ENCODE measurements at places on chromosomes 6 and 20.

DNA sequence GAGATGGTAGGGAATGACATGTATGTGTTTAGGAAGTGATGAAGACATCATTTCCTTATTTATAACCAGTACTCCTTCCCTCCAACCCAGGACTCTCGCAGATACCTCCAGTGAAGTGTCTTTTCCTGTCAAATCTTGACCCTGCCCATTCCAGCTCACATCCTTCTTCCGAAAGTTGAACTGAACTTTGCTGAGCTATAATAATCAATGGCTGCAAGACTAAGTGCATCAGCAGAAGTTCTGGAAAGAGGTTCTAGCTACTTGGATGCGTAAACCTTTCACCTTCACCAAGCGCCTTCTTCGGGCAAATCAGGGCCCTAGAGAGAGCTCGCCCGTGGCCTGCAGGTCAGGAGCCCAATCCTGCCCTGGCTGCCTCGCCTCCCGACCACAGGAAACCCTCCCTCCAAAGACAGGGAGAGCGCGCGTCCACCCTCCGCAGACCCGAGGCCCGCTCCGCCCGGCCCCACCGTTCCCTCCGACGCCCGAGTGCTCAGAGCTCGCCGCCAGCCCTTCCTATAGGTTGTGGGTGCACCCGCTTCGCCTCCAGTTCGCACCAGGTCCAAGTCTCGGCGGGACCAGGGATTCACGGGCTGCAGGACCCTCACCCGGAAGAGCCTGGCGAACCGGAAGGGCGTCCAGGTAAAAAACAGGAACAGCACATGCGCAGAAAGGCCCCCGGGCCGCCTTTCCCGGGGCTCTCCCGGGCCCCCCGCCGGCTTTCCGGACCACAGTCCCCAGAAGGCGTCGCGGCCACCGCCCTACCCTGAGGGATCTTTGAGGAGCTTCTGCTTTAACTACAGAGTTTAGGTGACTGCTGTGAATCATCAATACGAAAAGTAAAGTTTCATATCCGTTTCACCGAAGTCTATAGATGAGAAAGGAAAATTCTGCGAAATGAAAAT, at the start of gene ZNF334:
Gene ZNF334 (minus strand): TSS at position 617 of the 902 bp plus-strand sequence. CDS start 1,457 bp downstream, outside the sequence.
- DNase-seq = peak; percentile 85
- H3K4me1 ChIP-seq = peaks cover 7% of the 10 kb centered on the region
- H3K27ac ChIP-seq = no peak within 1 kb of the TSS
- peaks cover 12% of the 10 kb centered on the region for H3K36me3 ChIP-seq

GRCh38 chr6:118963003-118963402, 28.0 kb upstream of the MCM9 start:
- no peak overlapping the region for H3K27ac ChIP-seq
- H3K4me1 ChIP-seq = no peaks in the 10 kb centered on the region
- H3K4me3 ChIP-seq = no peak overlapping the region
- no peaks in the 10 kb centered on the region for H3K27me3 ChIP-seq

GRCh38 chr20:32052090-32052777, at the start of gene HCK:
Gene HCK (plus strand): TSS chr20:32052242.
- no peak within 1 kb of the TSS for H3K27ac ChIP-seq
- peak within 1 kb of the TSS; percentile 52 for H3K4me3 ChIP-seq
- H3K27me3 ChIP-seq = peaks cover 67% of the 10 kb centered on the region
- peak; percentile 59 for DNase-seq
- H3K4me1 ChIP-seq = no peaks in the 10 kb centered on the region

DNA sequence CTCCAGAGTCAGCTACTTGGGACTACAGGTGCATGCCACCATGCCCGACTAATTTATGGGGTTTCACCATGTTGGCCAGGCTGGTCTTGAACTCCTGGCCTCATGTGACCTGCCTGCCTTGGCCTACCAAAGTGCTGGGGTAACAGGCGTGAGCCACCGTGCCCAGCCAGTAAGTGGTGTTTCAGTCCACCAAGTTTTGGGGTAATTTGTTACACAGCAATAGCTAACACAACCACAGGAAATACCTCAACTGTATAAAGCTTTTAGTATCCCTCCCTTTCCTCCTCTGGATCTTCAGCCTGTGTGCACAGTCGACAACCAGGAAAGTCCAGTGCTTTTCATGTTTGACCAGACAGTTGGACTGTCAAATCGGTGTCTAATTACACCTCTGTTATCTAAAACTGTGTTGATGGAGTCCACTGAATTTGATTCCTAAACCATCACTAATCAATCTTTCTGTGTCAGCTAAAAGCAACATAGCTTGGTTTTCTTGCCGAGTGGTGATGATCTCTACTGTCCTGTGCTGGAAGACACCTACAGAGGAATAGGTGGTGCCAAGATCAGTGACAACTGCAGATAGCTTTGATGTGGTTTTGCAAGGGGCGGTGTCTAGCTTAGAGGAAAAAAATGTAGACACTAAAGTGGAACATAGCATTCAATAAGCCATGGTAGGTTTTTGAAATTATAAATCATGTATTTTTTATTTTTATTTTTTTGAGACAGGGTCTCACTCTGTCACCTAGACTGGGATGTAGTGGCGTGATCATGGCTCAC, 22.2 kb upstream of the ZBTB2 start:
- no peaks in the 10 kb centered on the region for H3K27me3 ChIP-seq
- no peak overlapping the region for H3K27ac ChIP-seq
- no peak for DNase-seq
- H3K36me3 ChIP-seq = peaks cover 13% of the 10 kb centered on the region
- H3K4me1 ChIP-seq = no peaks in the 10 kb centered on the region

DNA sequence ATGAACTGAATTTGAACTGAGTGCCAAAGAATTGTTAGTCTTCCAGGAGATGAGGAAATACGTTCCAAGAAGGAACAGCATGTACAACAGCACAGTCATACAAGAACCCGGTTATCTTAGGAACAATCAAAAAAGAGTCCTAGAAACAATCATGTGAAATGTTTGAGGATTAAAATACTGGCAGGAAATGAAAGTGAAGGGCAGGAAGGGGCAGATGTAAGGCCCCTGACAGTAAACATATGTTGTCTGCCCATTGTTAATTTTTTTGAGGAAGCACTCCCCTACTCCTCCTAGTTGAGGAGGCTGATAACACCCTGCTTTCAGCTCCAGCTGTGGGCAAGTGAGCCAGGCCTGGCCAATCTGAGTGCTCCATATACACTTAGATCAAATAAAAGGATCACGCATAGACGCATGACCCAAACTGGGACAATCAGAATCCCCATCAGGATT, 220.9 kb downstream of the HACE1 start:
- no peak for DNase-seq
- H3K4me1 ChIP-seq = no peaks in the 10 kb centered on the region
- no peaks in the 10 kb centered on the region for H3K36me3 ChIP-seq
- no peak overlapping the region for H3K27ac ChIP-seq
- no peaks in the 10 kb centered on the region for H3K27me3 ChIP-seq

GRCh38 chr20:44586289-44586911, 4.0 kb downstream of the PKIG start:
- H3K27me3 ChIP-seq = no peaks in the 10 kb centered on the region
- peaks cover 18% of the 10 kb centered on the region for H3K4me1 ChIP-seq
- H3K27ac ChIP-seq = no peak overlapping the region
- H3K36me3 ChIP-seq = no peaks in the 10 kb centered on the region
- DNase-seq = no peak

- no peak overlapping the region for H3K4me3 ChIP-seq
- H3K27me3 ChIP-seq = peaks cover 44% of the 10 kb centered on the region
- no peaks in the 10 kb centered on the region for H3K36me3 ChIP-seq
- no peak for DNase-seq
- no peak overlapping the region for H3K27ac ChIP-seq
Observed at GRCh38 chr6:11535801-11536230, 1.7 kb upstream of the TMEM170B start.

GRCh38 chr20:51009303-51010042, 13.4 kb downstream of the KCNG1 start:
- H3K36me3 ChIP-seq = no peaks in the 10 kb centered on the region
- no peak overlapping the region for H3K27ac ChIP-seq
- peaks cover 14% of the 10 kb centered on the region for H3K4me1 ChIP-seq
- no peaks in the 10 kb centered on the region for H3K27me3 ChIP-seq
- no peak for DNase-seq
- no peak overlapping the region for H3K4me3 ChIP-seq

DNA sequence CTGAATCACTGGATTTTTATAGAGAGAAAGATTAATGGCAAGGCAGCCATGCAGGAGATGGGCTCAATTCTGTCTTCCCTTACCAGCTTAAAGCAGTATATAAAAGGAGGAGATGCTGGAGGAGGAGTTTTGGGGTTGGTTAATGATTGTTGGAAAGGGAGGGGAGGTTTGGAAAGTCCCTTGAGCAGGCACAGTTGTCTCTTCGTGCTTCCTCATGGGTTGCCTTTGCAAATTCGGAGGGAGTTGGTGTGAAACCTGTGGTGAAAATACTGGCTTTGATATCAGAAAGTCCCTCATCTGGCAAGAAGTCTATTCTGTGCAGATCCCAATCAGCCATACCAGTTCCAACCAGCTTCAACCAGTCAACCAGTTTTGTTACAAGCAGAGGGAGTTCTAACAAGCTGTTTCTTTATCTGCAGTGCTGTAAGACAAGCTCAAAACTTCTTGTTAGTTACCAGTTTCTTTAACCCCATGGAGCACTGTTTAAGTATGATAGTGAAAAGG, 107.0 kb downstream of the HIVEP1 start:
- no peak overlapping the region for H3K27ac ChIP-seq
- peaks cover 18% of the 10 kb centered on the region for H3K36me3 ChIP-seq
- H3K4me1 ChIP-seq = peaks cover 12% of the 10 kb centered on the region
- DNase-seq = no peak
- H3K27me3 ChIP-seq = no peaks in the 10 kb centered on the region
- H3K4me3 ChIP-seq = no peak overlapping the region

GRCh38 chr6:124989136-124989983, 27.1 kb downstream of the RNF217 start:
- no peaks in the 10 kb centered on the region for H3K27me3 ChIP-seq
- no peak overlapping the region for H3K4me3 ChIP-seq
- peaks cover 5% of the 10 kb centered on the region for H3K4me1 ChIP-seq
- H3K27ac ChIP-seq = no peak overlapping the region

Measured in neural progenitor cell (in vitro differentiated cells).